ENCODE measurements at places on chromosomes 16 and 17.

GRCh38 chr16:50856991-50857390 is 115.1 kb downstream of the CYLD start:
- no peak for DNase-seq

GRCh38 chr17:29760279-29761039 is 137.7 kb upstream of the CORO6 start:
- DNase-seq = no peak

- no peak for DNase-seq
Measured at GRCh38 chr17:62713086-62713881, 85.8 kb downstream of the MRC2 start.

DNA sequence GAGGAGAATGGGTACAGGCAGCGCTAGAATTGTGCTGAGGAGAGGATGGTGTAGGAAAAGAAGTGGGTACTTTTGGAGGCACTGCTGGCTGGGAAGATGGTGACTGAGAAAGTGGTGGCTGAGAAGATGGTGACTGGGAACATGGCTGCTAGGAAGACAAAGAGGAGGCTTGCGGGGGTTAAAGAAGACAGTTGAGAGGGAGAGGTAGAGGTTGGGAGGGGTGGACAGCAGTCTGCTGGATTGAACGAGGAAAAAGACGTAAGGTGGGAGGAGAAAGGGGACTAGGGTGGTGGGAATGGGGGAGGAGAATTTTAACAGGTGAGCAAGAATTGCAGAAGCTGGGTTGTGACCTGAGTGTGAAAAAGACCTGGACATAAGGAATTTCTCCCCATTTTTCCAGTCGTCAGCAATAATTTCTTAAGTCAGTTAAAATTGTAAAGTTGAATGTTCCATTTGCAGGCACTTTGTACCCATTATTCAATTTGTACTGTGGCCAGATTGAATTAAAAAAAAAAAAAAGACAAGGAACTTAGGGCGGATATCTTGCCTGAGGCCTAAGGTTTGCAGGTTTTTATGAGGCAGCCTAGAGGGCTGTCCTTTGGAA is 2450.0 kb downstream of the TP53TG3F start:
- no peak for DNase-seq

GRCh38 chr17:66781135-66781534 is 53.8 kb upstream of the CACNG5 start:
- no peak for DNase-seq

GRCh38 chr16:25893332-25893731 is 201.6 kb downstream of the HS3ST4 start:
- DNase-seq = no peak

- DNase-seq = no peak
Measured at GRCh38 chr17:17139972-17140589, 66.1 kb downstream of the PLD6 start.

DNA sequence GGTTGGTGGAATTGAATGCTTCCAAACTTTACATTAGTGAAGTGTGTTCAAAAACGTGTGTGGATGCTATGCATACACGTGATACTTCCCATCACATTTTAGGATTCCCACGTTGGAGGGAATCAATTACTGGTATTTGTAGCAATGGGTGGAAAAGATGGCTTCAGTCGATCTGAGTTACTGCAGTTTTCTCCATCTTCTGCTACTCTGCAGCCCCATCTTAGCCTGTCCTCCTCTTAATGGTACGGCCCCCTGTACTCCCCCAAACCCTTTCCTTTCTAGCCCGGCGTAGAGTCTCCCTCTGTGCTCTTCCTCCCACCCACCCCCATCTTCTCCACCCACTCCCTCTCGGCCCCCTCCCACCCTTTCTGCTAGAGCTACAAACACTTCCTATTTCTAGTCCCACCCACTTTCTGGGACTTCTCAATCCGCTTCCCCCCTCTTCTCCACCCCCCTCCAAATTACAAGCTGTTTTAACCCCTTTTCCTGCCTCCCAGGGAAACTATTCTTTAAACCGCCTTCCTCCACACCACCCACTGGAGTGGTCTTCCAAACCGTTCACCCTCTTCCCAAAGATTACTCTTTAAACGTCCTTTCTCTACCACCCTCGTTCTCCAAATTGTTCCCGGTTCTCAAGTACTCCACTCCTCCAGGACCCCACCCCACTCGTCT is 1.1 kb downstream of the CHTF8 start:
- DNase-seq = no peak

GRCh38 chr16:57127836-57128235 is 35.5 kb downstream of the CPNE2 start:
- DNase-seq = no peak

DNA sequence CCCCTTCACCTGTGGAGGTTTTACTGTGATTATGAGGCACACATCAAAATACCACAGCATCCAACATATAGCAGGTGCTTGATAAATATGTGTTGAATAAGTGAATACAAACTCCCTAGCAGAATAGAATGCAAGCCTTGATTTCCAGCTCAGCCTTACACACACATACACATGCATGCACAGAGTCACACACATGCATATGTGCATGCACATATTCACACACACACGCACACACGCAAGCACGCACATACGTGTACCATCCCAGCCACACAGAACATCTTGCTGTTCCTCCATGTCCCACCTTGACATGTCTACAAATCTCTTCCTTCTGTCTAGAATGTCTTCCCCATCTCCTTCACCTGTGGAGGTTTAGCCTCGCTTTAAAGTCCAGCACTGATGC is 160.1 kb downstream of the GRIN2A start:
- no peak for DNase-seq

DNA sequence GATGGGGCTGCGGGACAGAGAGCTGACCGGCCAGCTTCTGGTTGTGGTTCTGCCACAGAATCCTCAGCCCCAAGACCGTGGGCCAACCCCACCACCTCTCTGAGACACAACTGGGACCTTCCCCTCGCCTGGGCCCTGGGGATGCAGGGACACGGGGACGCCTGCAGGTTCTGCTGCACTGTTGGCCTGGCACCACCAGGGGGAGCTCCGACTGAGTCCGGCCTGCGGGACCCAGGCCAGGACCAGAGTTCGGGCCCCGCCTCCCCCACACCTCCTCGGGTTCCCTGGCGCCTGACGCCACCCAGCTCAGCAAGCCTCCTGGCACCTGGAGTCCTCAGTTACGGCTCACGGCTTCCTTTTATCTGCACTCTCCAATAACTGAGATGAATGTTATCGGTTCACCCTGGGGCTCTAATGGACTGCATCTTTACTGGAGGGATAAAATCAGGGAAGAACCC is 27.3 kb downstream of the TBC1D16 start:
- no peak for DNase-seq

- no peak for DNase-seq
Measured at GRCh38 chr16:71569621-71570020, 7.3 kb downstream of the TAT start.

DNA sequence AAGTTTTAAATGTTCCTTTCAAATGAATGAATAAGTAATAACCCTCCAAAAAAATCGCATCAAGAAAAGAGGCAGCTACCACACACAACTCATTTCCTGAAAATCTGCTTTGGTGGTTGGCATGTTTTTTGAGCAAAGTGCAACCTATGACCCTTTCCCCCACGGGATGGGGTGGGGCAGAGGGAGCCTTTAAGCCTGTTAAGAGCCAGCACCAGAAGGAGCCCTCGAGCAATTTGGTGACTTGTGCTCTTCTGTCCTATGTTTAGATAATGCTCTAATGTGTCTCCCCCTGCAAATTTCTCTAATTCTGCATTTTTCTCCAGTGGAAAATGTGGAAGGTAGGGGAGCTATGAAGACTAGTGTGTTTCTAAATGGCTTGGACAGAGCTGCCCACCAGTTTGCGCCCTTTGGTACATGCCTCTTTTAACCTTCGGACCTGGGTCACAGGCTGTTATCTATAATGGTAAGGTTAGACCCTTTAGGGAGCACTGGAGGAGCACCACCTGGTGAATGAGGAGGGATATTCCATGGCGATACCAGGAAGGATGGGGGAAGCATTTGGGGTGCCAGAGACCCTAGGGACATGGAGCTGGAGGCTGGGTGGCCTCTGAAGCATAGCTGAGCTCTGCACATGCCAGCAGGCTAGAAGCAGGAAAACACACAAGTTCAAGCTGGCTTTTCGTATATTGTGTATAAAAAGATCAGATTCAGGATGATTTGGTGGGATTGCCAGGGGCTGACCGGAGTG is 1.6 kb downstream of the PYCARD start:
- DNase-seq = no peak

- DNase-seq = no peak
Measured at GRCh38 chr16:70476272-70477020, 22.1 kb downstream of the FCSK start.

- DNase-seq = no peak
Measured at GRCh38 chr16:24939738-24940137, 75.4 kb downstream of the ARHGAP17 start.

DNA sequence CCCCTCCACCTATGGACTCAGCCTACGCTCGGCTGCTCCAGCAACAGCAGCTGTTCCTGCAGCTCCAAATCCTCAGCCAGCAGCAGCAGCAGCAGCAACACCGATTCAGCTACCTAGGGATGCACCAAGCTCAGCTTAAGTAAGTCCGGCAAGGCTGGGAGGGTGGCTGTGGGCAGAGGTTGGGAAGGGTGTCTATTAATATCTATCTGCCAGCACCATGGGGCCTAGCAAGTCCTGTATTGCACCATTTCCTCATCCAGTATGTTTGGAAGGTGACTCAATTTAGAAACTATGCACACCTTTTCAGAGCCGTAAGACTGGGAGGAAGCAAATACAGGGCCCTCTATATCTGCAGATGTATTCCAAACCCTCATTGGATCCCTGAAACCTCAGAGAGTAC is 45.0 kb upstream of the ARHGAP44 start:
- DNase-seq = no peak

DNA sequence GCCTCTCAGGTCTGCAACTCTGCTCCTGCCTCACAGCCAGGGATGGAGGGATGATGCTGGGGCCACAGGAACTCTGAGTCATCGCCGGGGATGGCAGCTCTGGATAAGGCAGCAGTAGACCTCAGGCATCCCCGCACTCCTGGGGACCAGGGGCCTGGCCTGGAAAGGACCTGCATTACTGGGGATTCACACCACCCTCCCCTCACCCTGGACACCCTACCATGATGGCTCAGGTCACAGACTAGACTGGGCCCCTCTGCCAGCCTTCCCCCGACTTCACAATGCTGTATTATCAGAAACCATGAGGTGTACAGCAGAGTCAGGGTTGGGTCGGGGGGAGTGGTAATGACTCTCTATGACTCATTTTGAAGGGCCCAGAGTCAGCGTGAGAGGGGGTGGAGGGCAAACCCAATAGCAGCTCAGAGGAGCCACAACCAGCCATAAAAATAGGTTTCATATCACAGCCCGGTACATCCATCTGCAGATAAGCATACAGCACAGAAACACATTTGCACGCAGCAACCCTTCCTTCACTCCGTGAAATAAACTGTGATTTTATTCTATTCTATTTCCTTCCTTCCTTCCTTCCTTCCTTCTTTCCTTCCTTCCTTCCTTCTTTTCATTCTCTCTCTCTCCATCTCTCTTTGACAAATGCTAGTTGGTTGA is 28.8 kb downstream of the DYNLRB2 start:
- DNase-seq = no peak

DNA sequence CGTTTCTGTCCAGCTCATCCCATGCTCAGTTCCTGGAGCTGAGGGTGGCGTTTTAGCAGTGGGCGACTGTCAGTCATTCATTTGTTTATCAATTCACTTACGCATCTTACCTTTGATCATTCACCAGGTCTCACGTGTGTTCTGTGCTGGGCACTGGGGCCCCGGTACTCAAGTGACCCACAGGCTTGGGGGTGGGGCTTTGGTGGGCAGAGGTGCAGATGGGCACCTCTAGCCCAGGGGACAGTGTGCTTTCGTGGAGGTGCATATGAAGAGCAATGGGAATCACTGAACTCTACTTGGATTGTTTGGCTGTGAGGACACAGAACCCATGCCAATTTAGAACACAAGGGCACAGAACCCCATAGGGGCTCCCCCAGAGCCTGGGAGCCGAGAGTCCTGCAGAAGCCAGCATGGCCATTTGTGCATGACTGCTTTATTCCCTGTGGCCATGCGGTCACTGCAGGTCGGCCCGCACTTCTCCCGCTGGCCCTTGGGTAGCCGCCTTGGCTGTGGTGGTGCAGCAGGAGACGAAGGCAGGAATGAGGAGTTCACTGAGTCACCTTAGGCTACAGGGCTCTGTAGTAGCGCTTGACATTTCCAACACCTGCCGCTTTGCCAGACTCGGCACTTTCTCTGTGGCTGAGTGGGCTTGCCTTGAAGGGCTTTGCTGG is 144.6 kb downstream of the SNX29 start:
- DNase-seq = no peak

GRCh38 chr16:87840271-87840978 is 28.9 kb downstream of the SLC7A5 start:
- DNase-seq = no peak

GRCh38 chr17:28008513-28008912 is 34.0 kb upstream of the NLK start:
- DNase-seq = no peak

GRCh38 chr16:89048871-89049422 is 44.7 kb upstream of the ACSF3 start:
- DNase-seq = no peak

- DNase-seq = no peak
Measured at GRCh38 chr16:61471023-61471422, 565.2 kb downstream of the CDH8 start.

- DNase-seq = no peak
Measured at GRCh38 chr16:86362155-86362849, 148.0 kb upstream of the FOXF1 start.

- DNase-seq = no peak
Measured at GRCh38 chr16:49458243-49458642, 84.6 kb downstream of the C16orf78 start.

- no peak for DNase-seq
Measured at GRCh38 chr16:57133031-57133430, 40.6 kb downstream of the CPNE2 start.

DNA sequence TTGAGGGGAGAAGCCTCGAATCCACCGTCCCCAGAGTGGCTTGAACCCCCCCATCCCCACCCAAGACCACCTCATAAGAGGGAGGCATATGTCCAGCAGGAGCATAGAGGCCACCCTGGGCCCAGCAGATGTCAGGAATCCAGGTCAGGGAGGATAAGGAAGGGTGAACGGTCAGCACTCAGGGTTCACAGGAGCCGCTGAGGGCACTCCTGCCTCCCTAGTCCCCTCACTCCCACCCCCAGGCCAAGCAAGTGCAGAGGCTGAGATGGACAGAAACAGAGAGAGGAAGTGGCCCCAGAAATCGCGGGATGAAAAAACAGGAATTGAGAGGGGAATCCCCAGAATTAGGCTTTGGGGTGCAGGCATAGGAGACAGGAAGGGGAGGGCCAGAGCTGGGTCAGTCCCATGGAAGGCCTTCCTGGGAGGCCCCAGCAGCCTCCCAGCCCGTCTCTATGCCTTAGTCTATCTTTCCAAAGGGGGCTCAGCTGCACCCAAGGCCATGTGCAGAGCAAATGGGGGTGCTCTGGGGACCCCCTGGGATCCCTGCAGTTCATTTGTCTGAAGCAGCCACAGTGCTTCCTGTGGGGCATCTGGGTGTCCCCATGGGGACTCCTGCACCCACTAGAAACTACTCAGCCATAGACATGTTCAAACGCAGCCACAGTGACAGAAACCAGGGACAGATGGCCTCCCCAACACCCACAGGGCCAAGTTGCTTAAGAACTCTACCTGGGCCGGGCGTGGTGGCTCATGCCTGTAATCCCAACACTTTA is 1.7 kb downstream of the CMTM3 start:
- DNase-seq = no peak
